ENCODE measurements at places on chromosomes 16 and 17.
A peak's percentile ranks its signal among the peaks of the same experiment; 100 is the strongest.

DNA sequence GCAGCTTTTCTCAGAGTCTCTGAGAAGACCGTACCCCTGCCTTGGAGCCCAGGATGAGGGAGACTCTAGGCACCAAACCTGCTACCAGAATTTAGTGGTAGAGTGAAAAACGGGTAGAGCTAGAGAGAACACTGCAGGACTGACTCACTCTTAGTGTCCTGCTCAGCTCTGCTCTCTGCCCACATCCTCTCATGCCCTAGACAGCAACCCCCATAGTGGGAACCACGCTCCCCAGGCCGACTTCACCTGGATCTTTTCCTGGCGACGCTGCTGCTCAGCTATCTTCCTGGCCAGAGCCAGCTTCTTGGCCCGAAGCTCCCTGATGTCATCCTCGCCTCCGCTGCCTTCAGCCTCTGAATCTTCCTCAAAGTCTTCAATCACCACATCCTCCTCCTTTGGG lies 26.7 kb downstream of the HIC1 start:
- peak; percentile 89 for DNase-seq

- DNase-seq = no peak
These were observed 23.9 kb upstream of the TAT start for GRCh38 chr16:71600822-71601221.

- no peak for DNase-seq
These were observed 26.2 kb downstream of the MPP2 start for GRCh38 chr17:43881181-43881580.

GRCh38 chr17:40499551-40500189 lies 1.8 kb downstream of the TNS4 start:
- peak; percentile 87 for DNase-seq

- no peak for DNase-seq
These were observed 1074.7 kb downstream of the CDH11 start for GRCh38 chr16:64047207-64047606.

- no peak for DNase-seq
These were observed 24.0 kb downstream of the TRIM16 start for GRCh38 chr17:15660077-15660476.

DNA sequence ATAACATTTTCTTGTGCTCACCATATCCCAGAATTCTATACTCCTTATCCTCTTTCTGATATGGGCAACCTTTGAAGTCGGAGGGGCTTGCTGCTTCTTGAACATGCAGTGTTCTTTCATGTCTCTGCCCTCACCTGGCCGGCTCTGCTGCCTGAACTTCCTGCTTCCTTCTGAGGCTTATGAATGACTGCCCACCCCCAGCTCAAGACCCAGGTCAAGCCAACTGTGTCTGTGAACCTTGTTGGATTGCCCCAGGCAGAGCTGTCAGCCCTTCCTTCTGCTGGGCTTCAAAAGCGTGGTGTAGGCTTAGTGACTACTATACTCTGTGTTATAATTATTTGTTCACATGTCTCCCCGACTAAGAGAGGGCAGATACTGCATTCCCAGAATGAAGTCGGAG lies 506.5 kb downstream of the HS3ST4 start:
- no peak for DNase-seq

DNA sequence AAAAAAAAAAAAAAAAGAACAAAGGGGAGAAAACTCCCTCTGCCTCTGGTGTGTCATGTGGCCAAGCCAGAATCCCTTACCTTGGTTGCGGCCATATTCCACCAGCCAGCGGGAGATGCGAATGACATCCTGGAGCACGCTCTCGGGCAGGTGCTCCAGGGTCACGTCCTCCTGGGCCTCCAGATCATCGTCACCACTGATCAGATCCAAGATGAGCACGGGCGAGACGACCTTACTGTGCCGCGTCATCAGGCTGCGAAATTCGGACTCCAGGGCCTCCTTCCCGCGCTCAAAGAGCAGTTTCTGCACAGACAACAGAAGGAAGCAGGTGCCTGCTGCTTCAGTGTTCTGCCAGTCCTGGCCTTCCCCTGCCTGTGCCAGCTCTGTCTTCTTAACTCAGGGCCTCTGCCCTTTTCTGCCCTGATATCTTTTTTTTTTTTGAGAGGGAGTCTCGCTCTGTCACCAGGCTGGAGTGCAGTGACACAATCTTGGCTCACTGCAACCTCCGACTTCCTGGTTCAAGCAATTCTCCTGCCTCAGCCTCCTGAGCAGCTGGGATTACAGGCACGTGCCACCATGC lies 5.8 kb downstream of the EXOC7 start:
- no peak for DNase-seq

DNA sequence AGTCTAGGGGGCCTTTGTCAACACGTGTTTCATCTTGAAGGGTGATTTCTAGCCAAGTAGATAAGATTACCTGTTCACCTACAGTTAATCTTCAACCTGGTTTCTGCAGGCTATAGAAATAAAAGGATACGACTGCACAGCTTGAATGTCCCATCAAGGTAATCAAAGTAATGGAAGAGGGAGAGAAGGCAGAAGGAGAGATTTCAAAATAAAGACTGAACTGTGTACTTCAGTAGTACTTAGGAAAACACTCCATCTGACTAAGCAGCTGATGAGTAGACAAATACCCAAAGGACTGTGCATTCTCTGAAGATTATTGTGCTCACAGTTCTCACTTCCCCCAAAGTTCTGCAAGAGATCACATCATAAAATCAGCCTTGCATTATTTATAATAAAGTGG lies 5.8 kb upstream of the RFFL start:
- DNase-seq = peak; percentile 84

GRCh38 chr17:46903762-46904672 lies 18.9 kb upstream of the GOSR2 start:
- DNase-seq = no peak

- DNase-seq = no peak
These were observed 42.5 kb upstream of the BCO1 start for GRCh38 chr16:81195885-81196534.

DNA sequence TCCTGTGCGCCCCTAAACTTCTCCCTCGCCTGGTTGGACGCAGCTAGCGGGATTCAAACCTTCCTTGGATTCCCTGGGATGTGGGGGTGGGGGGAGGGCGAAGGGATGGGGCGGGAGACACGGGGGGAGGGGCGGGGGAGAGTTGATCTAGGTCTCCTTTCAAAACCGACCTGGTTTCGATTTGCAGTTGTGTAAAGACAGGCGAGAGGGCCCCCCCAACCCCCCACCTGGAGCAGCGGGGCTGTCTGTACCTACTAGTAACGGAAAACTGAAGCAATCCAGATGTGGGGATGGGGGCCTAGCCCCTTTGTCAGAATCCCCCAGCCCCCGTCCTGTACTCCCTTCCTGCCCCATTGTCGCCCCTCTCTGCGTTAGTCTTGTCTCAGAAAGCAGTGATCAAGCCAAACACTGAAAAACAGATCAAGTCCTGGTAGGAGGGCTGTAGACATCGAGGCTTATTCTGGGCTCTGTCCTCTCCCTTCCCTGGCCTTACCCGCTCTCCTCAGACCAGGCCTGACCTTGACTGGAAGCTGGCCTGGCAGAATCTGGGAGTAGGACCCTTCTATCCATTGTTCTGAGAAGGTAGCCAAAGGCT lies 902 bp downstream of the DLX4 start:
- no peak for DNase-seq

DNA sequence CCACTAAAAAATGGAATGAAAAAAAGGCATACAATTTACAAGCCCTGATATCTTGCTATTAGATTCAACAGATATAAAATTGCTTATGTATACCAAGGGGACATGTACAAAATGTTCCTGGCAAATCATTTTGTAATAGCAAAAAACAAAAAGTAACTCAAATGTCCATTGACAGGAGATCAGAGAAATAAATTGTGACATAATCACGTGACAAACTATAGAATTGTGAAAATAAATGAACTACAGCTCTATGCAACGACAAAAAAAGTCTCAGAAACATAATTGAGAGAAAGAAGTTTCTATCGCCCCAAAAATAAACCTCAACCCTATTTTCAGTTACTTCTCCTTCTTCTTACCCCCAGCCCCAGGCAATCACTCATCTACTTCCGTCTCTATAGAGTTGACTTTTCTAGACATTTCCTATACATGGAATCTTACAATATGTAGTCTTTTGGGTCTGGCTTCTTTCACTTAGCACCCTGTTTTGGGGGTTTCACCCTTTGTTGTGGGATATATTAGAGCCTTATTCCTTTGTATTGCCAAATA lies 12.1 kb upstream of the ACE start:
- no peak for DNase-seq

DNA sequence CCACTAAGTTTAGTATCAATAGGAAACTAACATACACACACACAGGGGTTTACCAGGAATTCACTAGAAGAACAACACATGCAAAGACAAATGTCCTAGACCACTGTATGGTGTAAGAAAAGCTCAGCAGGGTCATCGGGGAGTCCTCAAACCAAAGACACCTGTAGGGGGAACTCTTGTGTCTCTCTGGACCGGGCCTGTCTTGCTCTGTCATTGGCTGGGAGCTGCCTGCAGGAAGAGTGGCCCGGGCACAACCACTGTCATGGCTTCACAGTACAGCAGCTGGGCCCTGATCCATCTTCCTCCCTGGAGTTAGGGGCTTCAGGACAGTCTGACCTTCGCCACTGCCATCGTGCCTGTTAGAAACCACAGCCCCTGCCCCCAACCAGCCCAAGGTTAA lies 263.6 kb upstream of the DYNLRB2 start:
- DNase-seq = no peak

DNA sequence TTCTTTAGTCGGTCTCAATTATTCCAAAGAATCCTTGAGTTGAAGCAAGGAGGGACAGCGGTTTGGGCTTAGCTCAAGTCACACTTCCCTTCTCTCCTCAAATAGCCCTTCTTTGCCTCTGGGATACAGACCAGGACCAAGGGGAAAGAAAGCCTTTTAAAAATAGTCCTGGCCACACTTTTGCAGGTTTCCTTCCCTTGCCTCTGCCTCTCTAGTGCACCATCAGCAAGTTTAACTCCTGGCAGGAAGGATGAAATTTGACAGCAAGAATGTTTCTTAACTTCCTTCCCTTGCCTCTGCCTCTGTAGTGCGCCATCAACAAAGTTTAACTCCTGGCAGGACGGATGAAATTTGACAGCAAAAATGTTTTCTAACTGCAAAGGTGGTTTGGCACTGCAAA lies 7.2 kb upstream of the G6PC1 start:
- DNase-seq = no peak

GRCh38 chr17:3260600-3260999 lies 37.6 kb downstream of the OR3A1 start:
- no peak for DNase-seq

DNA sequence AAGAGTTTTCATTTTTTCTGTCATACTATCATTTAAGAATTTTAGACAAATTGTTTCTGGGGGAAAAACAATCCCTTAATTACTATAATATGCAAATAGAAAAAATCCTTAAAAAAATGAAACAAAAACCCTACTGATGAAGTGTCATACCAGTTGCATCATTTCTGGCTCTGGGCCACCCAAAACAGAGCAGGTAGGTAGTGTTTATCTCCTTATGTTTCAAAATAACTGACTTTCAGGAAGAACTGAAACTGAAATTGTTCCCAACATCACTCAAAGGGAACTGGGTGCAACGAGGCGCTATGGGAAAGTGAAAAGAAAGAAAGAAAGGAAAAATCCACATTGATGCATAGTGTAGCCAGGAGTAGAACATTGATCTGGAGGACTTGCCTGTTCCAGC lies 653.1 kb upstream of the SOX9 start:
- DNase-seq = no peak

DNA sequence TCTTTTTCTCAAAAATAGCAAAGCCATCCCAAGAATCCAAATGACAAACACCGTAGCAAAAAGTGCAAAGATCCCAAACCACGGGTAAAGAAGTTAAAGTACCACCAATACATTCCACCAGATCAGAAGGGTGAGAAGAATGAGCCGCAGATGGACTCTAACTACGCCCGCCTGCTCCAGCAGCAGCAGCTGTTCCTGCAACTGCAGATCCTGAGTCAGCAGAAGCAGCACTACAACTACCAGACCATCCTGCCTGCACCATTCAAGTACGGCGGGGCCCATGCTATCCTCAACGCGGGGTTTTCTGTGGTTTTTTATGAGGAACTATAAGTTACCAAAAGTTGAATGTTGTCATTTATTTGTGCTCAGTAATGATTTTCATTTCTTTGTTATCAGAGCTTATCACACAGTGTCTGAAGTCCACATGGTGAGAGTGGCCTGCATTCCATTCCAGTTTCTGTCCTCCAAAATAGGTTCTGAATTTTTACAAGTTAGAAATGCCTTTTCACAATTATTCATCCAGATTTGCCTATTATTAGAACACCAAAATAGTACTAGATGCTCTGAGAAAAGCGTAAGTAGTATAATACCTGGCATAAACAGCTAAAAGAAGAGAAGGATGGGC lies 169.2 kb downstream of the MRTFB start:
- peak; percentile 5 for DNase-seq

DNA sequence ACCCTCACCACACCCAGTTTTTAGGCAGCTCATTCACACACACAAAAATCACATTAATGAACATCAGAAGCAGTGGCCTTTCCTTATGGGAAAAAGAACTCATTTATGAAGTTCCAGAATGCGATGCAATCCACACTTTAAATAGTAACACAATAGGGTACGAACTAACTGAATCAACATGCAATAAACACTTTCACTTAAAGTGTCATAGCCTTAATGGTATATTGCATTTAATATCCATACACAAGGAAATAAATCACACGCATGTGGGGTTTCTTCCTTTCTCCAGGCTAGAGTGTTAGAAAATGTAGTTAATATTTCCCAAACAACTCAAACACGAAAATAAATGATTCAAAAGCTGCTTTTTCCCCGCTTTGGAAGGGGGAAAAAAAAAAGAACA lies 19.7 kb downstream of the ADCY9 start:
- no peak for DNase-seq

DNA sequence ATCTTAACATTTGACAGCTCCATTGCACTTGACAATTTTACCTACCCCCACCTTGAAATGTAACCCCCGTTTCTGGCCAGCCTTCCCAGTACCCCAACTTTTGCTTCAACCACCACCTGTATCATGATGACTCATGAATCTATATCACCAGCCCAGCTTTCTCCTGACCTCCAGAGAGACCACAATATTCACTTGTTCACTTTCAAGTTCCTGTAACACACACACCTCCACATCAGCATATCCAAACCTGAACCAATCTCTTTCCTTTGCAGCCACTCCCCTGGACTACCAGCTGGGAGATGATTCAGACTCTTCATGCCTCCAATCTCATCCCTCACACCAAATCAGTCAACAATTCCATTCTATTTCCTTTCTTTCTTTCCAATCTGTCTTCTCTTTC lies 8.0 kb downstream of the SMG6 start:
- peak; percentile 8 for DNase-seq
